Effector memory CD4-positive, alpha-beta T cell (primary cell): ENCODE measurements at places on chromosomes 3 and 15.

- DNase-seq: no peak
Observed at GRCh38 chr3:24088782-24089181, 143.7 kb downstream of the NR1D2 start.

DNA sequence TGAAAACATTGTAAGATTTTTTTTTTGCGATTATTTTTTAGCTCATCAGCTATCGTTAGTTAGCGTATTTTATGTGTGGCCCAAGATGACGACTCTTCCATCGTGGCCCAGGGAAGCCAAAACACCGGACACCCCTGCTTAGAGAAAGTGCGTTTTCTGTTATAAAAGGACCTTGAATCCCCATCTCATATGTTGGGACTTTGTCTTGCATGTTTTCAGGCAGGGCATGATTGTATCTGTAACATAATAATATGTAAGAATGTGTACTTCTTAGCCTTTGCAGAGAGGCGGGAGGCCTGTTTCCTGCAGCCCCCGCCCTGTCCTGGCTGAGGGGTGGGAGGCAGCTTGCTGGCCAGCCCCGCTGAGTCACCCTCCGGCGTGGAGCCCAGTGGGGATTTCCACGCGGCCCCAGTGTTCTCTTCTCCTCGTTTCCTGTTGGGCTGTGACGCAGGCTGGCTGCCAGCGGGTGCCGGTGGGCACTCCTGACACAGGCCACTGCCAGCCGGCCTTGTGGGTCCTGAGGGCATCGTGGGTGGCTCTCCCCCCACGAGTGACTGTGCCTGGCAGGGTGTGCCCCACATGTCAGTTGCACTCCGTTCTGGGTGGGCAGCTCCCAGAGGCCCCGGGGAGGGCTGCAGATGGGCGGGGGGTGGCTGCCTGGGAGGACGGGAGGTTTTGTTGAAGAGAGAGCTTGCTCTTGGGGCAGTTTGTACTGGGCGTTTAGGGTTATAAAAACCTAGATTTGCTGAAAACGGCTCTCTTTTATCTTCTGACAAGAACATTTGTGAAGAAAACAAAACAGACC lies 55.6 kb downstream of the SMAD3 start:
- peak; percentile 86 for DNase-seq

GRCh38 chr3:150472421-150472820 lies 64.3 kb downstream of the TSC22D2 start:
- DNase-seq: no peak

DNA sequence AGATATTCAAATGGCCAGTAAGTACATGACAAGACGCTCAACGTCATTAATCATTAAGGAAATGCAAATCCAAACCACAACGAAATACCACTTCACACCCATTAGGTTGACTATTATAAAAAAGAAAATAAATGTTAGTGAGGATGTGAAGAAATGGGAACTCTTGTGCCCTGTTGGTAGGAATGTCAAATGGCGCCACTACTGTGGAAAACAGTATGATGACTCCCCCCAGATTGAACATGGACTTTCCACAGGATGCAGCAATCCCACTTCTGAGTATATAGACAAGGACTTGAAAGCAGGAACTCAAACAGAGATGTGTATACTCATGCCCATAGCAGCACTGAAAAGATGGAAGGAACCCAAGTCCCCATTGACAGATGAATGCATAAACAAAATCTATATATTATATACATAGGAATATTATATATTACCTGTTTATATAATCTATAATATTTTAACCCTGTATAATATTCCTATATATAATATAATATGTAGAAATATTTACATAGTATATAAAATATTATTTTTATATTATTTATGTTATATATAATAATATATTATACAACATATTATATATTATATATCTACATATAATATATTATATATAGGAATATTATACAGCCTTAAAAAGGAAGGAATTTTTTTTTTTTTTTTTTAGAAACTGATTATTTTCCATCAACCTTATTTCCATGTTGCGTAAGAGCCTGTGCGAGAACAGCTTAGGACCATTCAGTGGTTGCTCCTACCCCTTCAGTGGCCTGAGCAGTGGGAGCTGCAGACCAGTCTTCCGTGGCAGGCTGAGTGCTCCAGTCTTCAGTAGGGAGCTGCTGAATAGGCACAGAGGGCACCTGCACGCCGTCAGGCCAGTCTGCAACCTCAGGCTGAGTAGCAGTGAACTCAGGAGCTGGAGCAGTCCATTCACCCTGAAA lies 17.6 kb upstream of the PIGZ start:
- DNase-seq: no peak

- no peak for DNase-seq
Observed at GRCh38 chr3:196486263-196486662, 17.3 kb downstream of the RNF168 start.

GRCh38 chr3:49916686-49917085 lies 12.9 kb downstream of the MON1A start:
- no peak for DNase-seq

DNA sequence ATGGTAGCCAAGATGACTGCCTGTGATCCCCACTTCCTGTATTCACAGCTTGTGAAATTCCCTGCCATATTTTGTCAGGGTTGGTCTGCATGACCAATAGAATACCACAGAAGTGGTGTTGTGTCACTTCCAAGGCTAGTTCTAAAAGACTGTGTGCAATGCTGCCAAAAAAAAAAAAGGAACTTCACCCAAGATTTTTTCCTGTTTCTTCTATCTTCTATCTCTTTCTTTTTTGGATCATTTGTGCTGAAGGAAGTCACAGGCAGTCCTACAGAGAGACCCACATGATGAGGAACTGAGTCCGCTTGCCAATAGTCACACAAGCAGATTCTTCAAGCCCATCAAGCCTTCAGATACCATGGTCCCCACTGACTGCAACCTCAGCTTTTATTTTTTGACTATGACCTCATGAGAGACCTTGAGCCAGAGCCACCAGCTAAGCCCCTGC lies 18.1 kb upstream of the RAF1 start:
- DNase-seq: no peak

DNA sequence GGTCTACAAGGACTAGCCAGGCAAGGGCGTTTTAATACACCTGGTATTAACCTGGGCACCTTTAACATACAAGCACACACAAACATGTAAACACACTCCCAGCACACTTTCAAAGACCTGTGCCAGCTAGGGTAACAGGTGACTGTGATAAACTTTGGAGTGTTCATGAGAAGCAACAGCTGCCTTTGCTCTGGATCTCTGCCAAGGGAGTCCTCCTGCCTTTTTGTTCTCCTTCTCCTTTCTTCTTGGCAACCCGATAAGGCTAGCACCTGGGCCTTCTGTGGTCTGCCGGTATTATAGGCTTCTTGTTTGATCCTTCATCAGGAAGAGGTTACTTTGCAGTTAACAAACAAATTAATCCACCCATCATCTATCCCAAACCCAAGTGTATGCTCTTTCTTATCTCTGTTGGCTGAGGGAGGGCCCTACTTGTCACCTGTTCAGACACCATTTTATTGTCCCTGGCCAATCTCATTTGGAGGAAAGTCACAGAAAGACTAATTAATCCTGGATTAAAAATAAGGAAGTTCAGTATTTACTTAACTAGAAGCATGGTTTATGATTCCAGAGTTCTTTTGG lies at the start of gene RETNLB:
Gene RETNLB, minus strand, starts transcription at position 7 of the 579 bp plus-strand sequence. CDS start 225 bp downstream, outside the sequence.
- no peak for DNase-seq

DNA sequence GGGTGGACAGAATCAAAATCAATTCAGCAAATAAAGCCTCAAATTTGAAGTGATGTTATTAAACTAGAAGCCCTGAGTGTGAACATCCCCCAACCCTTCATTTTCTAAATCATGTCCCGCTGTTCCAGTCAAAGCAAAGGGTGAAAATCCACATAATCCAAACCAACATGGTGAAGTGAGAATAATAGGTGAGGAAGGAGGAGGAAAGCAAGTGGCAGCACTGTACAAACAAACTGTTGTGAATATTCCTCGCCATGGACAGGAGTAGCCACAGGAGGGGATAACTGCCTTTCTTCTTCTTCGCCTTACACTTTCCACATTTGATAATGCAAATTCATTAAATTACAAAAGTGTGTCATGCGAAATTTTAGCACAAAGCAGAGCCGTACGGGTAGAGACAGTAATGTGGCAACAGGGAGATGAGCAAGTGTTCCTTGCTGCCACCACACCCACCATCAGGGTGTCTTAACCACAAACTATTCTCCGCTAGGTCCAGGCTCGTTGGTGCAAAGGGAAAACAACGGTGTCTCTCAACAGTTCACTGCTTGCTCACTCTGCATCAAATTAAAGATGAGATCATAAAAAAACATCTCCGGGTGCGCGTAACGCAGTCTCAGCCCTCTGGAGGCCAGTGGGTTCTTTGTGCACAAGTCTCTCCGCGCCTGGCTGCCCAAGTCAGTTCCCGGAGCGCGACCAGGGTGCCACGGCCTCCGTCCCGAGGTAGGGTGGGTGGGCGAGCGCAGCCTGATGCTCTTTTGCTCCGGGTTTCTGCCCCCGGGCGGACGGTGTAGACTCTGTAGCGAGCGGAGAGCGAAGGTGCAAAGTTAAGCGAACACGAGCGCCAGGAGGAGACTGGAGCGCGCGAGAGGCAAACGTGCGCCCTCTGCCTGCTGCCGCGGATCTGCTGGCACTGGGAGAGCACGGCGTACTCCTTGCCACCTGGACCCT lies 6.7 kb downstream of the EPHA3 start:
- DNase-seq: no peak

DNA sequence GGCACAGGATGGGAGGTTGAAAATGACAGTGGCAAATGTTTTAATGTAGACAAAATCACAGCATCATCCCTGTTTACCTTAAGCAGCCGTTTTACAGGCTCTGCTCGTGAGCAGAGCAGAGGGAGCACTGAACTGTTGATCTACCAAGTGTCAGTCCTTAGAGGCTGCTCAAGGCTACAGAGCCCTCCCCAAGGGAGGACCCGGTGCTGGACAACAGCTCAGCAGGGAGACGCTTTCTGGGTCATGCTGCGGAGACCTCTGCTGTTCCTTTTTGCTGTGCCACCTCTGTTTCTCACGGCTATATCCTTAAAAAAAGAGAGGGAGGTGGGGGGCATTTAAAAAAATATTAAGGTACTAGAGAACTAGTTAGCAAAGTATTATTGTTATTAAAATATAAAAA lies 400.2 kb downstream of the GABRB3 start:
- no peak for DNase-seq

- DNase-seq: no peak
Observed at GRCh38 chr3:15206662-15207576, 873 bp downstream of the CAPN7 start.

DNA sequence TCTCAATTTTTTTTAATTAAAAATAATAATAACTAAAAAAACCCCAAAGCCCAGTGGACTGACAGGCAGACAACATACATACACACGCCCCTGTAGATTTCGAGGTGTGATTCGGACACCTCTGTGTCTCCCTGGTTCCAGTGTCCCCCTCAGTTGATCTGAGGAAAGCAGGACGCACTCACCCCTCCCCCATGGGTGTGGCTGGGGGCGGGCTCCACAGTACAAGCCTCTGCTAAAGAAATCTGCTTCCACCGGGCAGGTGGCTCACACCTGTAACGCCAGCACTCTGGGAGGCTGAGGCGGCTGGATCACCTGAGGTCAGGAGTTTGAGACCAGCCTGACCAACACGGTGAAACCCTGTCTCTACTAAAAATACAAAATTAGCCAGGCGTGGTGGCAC lies 33.8 kb upstream of the BLM start:
- DNase-seq: no peak

GRCh38 chr15:75235760-75236729 lies 22.1 kb upstream of the GOLGA6C start:
- no peak for DNase-seq

- DNase-seq: no peak
Observed at GRCh38 chr15:76360416-76360815, 23.8 kb downstream of the ISL2 start.

DNA sequence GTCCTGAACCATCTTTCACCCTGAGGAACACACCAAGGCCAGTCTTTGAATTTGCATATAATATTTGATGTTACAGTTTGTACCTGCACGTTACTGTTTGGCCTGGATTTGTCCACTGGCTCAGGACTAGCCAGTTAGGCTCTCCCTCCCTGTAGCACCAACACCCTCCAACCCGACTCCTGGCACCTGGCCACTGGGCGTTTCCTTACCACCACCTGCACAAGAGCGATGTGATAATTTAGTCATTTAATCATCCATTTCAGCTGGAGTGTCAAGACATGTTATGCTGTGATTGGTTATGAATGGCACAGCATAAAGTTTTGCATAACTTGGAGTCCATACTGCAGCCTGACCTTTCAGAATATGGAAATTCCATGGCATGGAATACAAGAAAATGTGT lies 242.4 kb downstream of the KCNMB2 start:
- DNase-seq: no peak

- no peak for DNase-seq
Observed at GRCh38 chr3:160904691-160905090, 148.7 kb downstream of the PPM1L start.

GRCh38 chr3:130892759-130893375 lies 1.0 kb upstream of the ATP2C1 start:
- DNase-seq: peak; percentile 37

DNA sequence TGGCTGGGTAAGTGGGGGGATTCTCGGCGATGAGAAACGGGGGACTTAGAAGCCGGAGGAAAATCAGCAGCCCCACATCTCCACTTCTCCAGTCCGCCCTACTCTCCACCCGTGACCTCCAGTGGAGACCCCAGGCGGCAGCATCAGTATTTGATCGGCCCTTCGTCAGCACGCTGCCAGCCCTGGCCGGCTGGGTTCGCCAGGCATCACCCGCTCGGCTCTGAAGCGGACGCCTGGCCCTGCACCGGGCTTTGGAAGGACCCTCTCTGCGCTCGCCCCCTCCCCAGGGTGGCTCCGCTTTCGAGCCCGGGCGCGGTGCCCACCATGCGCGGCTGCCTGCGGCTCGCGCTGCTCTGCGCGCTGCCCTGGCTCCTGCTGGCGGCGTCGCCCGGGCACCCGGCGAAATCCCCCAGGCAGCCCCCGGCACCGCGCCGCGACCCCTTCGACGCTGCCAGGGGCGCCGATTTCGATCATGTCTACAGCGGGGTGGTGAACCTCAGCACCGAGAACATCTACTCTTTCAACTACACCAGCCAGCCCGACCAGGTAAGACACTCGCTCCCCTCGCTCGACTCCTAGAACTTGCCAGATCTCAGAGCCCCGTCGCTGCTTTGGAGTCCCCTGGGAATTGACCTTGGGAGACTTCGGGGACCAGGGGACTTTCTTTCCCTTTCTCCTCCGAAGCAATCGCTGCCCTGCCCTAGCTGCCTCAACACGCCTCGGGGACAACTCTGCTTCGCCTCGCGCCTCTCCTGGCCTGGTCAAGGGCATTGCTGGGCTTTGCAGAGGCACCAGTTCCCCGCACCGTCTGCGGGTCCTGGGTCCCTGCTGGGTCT lies 561 bp downstream of the SIDT1 start:
- peak; percentile 25 for DNase-seq

- no peak for DNase-seq
Observed at GRCh38 chr3:87949879-87950208, 109.0 kb downstream of the CGGBP1 start.

- DNase-seq: no peak
Observed at GRCh38 chr3:188584958-188585689, 431.2 kb downstream of the LPP start.
